ENCODE measurements at places on chromosomes 7 and 10. TPM values are rescaled to one million over a fixed set of nuclear protein-coding genes. Genes with fewer than 3 reads are reported as not detected.

DNA sequence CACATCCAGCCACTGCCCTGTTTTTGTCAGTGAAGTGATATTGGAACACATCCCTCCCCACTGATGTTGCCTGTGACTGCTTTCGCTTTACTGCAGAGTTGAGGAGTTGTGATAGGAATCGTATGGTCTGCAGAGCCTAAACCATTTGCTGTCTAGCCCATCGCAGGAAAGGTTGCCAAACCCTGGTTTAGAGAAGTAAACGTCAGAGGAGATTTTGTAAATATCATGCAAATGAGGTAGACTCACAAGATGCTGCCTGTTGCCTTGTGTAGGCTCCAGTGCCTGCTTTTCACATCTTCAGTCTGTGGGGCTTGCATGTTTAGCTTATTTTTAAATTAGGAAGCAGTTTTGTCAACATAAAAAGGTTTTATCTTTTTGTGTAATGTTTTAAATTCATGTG lies 107.1 kb downstream of the TRRAP start:
- no peak overlapping the region for H3K4me3 ChIP-seq
- H3K27me3 ChIP-seq, result no peaks in the 10 kb centered on the region
- no peak overlapping the region for H3K27ac ChIP-seq
- DNase-seq, result no peak

FBXL13 gene
- 0.74 TPM for total RNA-seq

MYO3A gene
- not detected for total RNA-seq

GALNT17 gene
- not detected for total RNA-seq

DNA sequence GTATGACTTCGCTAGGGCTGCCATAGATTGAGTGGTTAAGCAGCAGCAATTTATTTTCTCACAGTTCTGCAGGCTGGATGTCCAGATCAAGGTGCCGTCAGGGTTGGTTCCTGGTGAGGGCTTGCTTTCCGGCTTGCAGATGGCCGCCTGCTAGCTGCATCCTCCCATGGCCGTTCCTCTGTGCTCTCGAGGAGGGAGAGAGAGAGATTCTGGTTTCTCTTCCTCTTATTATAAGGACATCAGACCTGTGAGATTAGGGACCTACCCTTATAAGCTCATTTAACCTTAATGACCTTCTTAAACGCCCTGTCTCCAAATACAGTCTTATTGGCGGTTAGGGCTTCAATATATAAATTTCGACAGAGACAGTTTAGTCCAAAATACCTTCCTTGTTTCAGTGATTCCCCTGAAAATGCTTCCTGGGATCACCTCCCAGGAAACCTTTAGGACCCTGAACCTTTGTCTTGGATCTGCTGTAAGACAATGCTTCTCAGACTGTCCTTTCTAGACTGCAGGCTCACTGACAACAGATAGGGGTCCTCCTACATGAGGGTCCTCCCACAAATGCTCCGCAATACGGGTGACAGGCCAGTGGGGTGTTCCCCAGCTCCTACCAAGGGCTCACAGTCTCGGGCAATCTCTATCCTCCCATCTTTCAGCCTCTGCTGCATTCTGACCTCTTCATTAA lies 82.5 kb upstream of the BAIAP2L1 start:
- H3K36me3 ChIP-seq, result no peaks in the 10 kb centered on the region
- H3K27ac ChIP-seq, result no peak overlapping the region
- H3K4me3 ChIP-seq, result no peak overlapping the region
- no peak for DNase-seq
- no peaks in the 10 kb centered on the region for H3K4me1 ChIP-seq
- peaks cover 8% of the 10 kb centered on the region for H3K27me3 ChIP-seq

- no peaks in the 10 kb centered on the region for H3K27me3 ChIP-seq
- DNase-seq, result no peak
- H3K27ac ChIP-seq, result no peak overlapping the region
- no peak overlapping the region for H3K4me3 ChIP-seq
- H3K4me1 ChIP-seq, result no peaks in the 10 kb centered on the region
Observed at GRCh38 chr10:121911421-121911697, 16.5 kb downstream of the ATE1 start.

TMEM236 gene
- total RNA-seq, result 0.37 TPM

- H3K36me3 ChIP-seq, result no peaks in the 10 kb centered on the region
- no peak overlapping the region for H3K4me3 ChIP-seq
- H3K4me1 ChIP-seq, result no peaks in the 10 kb centered on the region
- DNase-seq, result no peak
- no peak overlapping the region for H3K27ac ChIP-seq
Observed at GRCh38 chr7:113142385-113143119, 24.2 kb upstream of the SMIM30 start.

DNA sequence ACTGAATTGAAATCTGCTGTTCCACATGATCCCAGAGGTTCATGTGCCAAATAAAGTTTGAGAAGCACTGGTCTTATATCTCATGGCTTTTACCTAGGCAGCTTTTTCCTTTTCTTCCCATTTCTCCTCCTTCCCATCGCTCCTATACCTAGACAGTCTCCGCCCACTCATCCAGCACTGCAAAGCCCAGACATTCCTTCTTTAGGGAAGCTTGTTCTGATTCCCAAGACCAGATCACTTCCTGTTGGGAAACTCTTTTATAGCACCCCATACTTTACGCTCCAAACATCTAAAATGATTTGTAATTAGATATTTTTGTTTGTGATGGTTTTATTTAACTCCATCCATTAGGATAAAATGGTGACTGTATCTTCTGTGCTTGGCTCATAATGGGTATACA lies 75.9 kb downstream of the BMPER start:
- no peak for DNase-seq
- H3K36me3 ChIP-seq, result no peaks in the 10 kb centered on the region
- peaks cover 17% of the 10 kb centered on the region for H3K4me1 ChIP-seq

ZNF467 gene
- total RNA-seq, result 3.2 TPM

GRCh38 chr7:43764039-43764761 lies 5.7 kb downstream of the BLVRA start:
- H3K4me1 ChIP-seq, result peaks cover 36% of the 10 kb centered on the region
- peak; percentile 77 for DNase-seq
- peak overlapping the region; percentile 62 for H3K4me3 ChIP-seq
- peak overlapping the region; percentile 81 for H3K27ac ChIP-seq
- peaks cover 13% of the 10 kb centered on the region for H3K36me3 ChIP-seq

ADAMTS14 gene
- total RNA-seq, result 0.25 TPM

- H3K27me3 ChIP-seq, result no peaks in the 10 kb centered on the region
- DNase-seq, result no peak
- no peaks in the 10 kb centered on the region for H3K36me3 ChIP-seq
- no peak overlapping the region for H3K27ac ChIP-seq
- H3K4me1 ChIP-seq, result peaks cover 14% of the 10 kb centered on the region
Observed at GRCh38 chr10:61765176-61766087, 102.7 kb downstream of the CABCOCO1 start.

DNA sequence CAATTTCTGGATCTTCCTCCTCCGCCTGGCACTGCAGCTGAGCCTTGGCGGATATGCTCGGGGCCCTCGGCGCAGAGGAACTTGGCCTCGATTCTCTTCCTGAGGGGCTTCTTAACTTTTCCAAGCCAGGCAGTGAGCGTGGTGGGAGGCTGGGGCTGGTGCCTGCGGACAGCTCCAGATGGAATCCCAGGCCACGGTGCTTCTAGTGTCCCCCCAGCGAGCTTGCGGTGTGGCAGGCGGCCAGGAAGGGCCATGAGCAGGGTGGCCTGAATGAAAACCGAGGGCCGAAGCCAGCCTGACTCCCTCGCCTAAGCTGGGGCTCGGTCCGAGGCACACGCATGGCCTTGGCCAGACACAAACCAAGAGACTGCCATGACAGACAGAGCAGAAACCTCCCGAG lies 31.3 kb downstream of the RCC1L start:
- no peak overlapping the region for H3K4me3 ChIP-seq
- no peaks in the 10 kb centered on the region for H3K27me3 ChIP-seq
- no peak overlapping the region for H3K27ac ChIP-seq
- peaks cover 12% of the 10 kb centered on the region for H3K4me1 ChIP-seq
- DNase-seq, result no peak

OR2A5 gene
- not detected for total RNA-seq

DNA sequence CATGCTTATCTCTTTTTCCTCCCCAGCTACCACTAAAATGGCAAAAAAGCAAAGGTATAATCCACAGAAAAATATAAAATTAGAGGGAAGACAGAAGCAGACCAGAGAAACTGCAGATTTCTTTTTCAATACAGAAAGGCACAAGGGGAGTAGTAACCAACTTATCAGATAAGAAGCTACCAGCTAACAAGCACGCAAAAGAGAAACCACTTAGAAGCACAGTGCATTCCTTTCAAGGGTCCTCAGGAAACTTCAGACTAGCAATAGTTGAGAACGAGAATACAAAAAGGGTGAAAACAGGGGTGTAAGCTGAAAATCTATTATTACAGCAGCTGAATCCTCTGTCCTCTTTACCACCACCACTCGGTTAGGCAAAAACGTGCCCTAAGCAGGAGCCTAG lies 9.9 kb upstream of the OR2A5 start:
- H3K4me1 ChIP-seq, result no peaks in the 10 kb centered on the region
- H3K27me3 ChIP-seq, result peaks cover 23% of the 10 kb centered on the region
- no peak overlapping the region for H3K4me3 ChIP-seq
- no peaks in the 10 kb centered on the region for H3K36me3 ChIP-seq
- DNase-seq, result no peak

GRCh38 chr10:115831016-115831415 lies 442.0 kb downstream of the GFRA1 start:
- peaks cover 4% of the 10 kb centered on the region for H3K36me3 ChIP-seq
- H3K27me3 ChIP-seq, result no peaks in the 10 kb centered on the region
- H3K4me1 ChIP-seq, result no peaks in the 10 kb centered on the region
- H3K27ac ChIP-seq, result no peak overlapping the region
- DNase-seq, result no peak

DNA sequence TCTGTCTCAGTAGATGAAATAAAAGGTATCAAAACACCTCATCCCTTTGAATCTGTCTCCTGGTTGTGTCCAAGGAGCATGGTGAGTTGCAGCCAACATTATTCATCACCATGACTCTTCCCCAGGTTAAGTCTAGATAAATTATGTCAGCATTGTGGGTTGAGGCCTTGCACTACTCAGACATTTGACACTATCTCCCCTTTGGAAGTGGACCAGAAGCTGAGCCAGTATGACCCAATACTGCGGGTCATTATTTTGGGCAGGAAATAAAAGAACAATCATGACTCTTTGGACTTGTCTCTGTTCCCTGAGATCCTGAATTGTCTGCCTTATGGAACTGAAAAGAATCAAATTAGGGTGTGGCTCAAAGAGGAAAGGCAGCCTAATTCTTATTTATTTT lies 168.2 kb upstream of the FAM171A1 start:
- H3K27me3 ChIP-seq, result no peaks in the 10 kb centered on the region
- no peak for DNase-seq
- no peak overlapping the region for H3K4me3 ChIP-seq
- no peak overlapping the region for H3K27ac ChIP-seq
- H3K36me3 ChIP-seq, result no peaks in the 10 kb centered on the region
- H3K4me1 ChIP-seq, result no peaks in the 10 kb centered on the region

- no peak overlapping the region for H3K4me3 ChIP-seq
- peaks cover 42% of the 10 kb centered on the region for H3K27me3 ChIP-seq
- H3K27ac ChIP-seq, result no peak overlapping the region
Observed at GRCh38 chr7:45147858-45148652, 9.5 kb upstream of the RAMP3 start.

GRCh38 chr7:135678612-135679575 lies 16.6 kb downstream of the STMP1 start:
- peak overlapping the region; percentile 73 for H3K27ac ChIP-seq
- peaks cover 35% of the 10 kb centered on the region for H3K4me1 ChIP-seq
- H3K4me3 ChIP-seq, result peak overlapping the region; percentile 44
- H3K36me3 ChIP-seq, result peaks cover 38% of the 10 kb centered on the region

MLLT10 gene
- total RNA-seq, result 47.5 TPM

SLC16A12 gene
- 0.09 TPM for total RNA-seq

- H3K4me3 ChIP-seq, result no peak overlapping the region
- no peak for DNase-seq
- H3K4me1 ChIP-seq, result peaks cover 17% of the 10 kb centered on the region
Observed at GRCh38 chr7:131627735-131628190, 71.3 kb upstream of the PODXL start.

CRPPA gene
- total RNA-seq, result 1.1 TPM

Measured in MCF 10A (cell line).